D341Med (cell line): ENCODE measurements at places on chromosomes 2 and 18.
A peak's percentile ranks its signal among the peaks of the same experiment; 100 is the strongest.

GRCh38 chr18:3689986-3690763, 240.2 kb downstream of the TGIF1 start:
- no peak for DNase-seq

GRCh38 chr18:10783941-10784340, 258.1 kb downstream of the NAPG start:
- DNase-seq: no peak

DNA sequence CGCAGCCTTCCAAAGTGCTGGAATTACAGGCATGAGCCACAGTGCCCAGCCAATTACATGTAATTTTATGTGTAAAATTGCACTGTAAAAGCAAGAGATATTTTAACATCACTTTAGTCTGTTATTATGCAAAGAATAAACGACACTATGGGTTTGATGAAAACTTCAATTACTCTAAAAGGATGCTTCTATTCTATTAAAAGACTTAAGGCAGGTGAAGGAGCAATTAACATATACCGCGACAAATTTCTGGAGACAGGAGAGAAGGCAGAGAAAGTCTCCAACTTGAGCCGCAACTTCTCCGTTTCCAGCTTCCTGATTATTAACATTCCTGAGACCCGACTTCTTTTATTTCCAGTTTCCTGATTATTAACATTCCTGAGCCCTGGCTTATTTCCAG, 53.7 kb downstream of the FAM210A start:
- no peak for DNase-seq

DNA sequence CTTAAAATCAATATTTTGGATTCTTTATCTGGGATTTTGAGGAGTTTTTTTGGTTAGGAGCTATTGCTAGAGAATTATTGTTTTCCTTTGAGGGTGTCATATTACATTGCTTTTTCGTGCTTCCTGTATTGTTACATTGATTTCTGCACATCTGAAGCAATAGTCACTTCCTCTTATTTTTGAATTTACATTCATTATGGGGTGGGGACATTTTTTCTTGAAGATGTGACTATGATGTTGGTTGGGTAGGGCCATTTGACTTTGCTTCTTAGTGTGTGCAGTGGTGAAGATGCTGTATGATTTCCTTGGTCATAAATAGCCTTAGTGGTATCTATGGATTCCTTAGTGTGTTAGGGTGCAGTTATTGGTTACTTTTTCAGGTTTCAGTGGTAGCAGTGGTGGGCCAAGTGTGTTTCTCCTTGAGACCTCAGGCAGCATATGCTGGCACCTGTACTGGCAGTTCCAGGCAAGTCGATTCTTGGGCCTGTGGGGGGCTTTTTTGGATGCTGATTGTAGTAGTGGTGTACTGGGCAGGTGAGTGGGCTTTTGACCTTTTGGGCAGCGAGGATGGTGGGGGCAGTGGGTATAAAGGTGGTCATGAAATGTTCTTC, 61.8 kb downstream of the ARHGAP25 start:
- DNase-seq: no peak

DNA sequence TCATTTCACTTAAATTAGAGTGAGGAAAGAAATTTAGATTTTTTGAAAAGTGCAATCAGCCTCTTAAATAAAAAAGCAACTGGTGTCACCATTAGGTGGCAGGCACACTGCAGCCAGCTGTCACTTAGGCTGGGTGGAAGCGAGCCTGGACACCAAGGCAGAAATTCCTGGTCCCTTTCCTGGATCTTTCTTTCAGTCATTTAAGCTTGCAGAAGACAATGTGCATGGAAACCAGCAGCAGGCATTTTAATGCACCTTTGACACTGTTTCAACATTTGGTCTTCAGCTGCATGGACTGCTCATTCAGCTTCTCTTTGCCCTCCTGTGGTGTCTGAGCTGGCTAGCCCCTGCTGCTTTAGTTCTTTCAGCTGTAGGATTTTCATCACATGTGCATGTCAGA, 61.0 kb downstream of the AQP4 start:
- peak; percentile 58 for DNase-seq

GRCh38 chr2:30622452-30622851, 175.4 kb downstream of the LCLAT1 start:
- DNase-seq: no peak

DNA sequence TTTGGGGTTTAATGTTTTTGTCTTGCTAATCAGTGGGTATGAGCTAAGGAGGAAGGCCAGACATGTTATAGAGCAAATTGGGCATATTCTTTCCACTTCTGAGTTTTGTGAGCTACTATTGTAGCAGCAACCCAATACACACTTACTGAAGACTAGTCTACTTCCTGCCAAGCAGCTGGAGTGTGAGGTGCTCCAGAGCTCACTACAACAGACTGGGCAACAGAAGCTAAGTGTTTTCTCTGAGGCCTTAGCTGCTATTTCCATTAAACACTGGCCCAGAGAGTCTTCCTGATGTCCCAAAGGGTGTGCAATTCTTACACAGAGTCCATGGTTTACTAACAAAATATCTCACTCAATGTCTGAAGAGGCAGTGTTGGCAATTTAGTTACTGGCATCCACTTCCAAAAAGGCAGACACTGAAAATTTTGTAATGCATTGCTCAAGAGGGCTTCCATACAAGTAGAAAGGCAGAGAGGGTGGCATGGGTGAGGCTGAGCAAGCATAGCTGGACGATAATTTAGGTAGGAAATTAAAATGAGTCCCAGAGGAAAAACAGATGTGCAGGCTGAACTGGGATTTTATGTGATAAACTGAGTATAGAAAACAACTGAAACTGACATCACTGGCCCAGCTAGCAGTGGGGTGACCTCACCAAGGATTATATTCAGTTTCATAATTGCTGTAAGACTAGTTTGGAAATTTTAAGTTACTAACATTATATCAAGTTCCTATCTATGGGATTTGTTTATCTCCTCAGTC, 68.6 kb downstream of the ZC3H6 start:
- DNase-seq: no peak

GRCh38 chr2:168678153-168678853, 124.1 kb upstream of the NOSTRIN start:
- no peak for DNase-seq

DNA sequence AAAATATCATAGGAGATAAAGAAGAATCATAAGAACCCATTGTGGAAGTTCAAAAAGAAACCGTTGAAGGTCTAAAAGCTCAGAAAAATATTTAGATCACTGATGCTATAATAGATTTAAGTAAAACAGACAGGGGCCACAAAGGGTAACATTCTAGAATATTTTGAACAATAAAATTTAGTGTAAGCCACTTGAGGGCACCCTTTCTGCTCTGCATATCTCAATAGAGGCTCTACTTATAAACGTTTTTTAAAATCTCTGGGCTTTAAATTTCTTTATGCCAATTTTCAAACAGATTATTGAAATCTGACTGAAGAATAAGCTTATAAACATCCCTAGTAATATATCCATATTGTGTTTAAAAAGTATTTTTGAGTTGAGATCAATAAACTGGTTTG, 57.6 kb upstream of the IL1RL1 start:
- no peak for DNase-seq

DNA sequence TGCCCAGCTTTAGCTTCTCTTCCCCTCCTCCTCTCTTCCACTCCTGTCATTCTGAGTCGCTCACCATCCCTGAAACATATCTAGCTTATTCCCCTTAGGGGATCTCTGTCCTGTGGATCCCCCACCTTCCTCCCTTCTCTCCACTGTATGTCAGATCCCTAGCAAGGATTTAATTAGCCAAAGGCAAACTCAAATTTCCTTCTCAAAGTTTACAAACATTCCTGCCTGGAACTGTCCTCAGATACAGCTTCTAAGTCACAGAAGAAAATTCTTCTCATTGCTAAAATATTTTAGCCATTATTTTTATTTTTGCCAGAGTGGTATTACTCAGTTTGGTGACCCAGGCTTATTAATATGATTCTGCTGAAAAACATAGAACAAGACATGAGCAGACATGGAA, 315.3 kb downstream of the CYP26B1 start:
- DNase-seq: no peak

- no peak for DNase-seq
These were observed 50.0 kb upstream of the DSG1 start for GRCh38 chr18:31267823-31268481.

- DNase-seq: no peak
These were observed 4.2 kb upstream of the KCMF1 start for GRCh38 chr2:84966731-84967130.

DNA sequence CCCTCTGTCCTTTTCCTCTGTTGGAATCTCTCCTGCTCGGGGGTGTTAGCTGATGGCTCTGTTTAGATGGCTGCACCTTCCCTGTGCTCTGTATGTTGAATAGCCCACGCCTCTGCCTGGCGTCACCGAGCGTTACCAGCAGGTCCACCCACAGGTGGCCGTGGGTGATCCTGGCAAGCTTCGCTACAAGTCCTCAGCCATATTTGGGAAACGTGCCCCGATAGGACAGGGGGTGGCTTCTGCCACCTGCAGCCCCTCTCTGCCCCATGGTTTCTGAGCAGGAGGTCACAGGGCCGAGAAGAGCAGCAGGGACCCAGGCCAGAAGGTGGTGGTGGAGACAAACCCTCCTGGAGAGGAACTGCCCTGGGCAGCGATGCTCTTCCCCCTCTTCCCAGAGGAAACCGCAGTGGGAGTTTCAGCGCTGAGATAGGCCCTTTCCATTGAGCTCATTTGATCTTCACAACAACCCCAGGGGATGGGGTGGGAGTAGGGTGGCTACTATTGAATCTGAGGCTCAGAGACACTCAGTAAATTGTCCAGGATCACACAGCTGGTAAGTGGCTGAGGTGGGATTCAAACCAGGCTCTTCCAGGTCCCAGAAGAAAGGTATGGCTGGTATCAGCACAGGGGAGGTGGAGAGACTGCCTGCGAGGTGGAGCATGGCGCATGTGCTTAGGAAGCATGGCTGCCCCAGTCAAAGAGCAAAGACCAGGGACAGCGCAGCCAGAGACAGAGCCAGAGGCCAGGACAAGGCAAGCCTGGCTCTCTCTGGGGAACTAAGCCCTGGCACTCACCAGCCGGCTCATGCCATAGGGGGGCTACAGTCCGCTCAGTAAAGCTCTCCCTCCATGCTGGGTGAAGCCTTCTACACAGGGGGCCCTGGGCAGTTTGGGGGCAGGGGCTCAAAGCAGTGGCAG, 15.0 kb downstream of the NGEF start:
- no peak for DNase-seq

GRCh38 chr18:54159906-54160305, 64.6 kb downstream of the MBD2 start:
- DNase-seq: no peak

DNA sequence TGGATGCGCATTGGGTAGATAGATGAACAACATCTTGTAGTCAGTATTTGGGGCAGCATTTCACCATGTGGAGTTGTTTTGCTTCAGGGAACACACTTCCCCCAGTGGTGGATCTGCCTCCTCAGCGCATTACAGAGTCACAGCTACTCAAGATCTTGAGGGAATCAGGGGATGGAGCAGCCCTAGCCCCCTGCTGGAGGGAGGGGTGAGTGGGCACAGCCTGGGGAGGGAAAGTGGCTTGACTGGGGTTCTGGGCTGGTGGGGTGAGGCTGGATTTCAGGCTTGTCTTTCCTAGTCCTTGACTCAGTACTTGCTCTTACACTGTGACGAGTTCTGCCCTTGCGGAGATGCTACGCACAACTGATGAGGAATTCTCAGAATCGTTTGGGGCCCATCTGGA, 271.0 kb upstream of the HS6ST1 start:
- no peak for DNase-seq

DNA sequence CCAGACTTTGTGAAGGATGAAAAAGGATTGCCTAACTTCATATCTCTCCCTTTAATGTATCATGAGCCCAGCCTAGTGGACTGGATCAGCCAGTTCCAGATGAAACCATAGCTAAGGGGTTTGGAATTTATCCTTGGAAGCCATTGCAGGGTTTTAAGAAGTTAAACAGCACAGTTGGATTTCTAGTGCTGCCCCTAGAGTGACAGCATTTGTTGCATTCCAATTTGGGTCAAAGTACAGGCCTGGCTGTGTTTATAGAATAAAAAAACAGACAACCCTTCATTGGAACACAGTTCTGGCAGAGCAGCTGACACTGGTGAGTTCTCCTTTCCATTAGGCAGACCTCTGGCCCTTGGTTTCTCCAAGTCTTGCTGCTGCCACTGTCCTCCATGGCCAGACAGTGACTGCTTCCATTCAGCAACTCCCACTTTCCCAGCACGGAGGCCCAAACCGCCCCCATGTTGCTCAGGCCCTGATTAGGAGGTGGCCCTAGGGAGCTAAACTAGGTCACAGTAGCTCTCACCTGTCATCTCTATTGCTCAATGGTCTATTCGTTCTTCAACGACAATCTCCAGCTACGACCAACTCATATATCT, 8.0 kb downstream of the GPR39 start:
- DNase-seq: no peak

GRCh38 chr18:13574761-13575160, 151.6 kb downstream of the FAM210A start:
- DNase-seq: no peak

DNA sequence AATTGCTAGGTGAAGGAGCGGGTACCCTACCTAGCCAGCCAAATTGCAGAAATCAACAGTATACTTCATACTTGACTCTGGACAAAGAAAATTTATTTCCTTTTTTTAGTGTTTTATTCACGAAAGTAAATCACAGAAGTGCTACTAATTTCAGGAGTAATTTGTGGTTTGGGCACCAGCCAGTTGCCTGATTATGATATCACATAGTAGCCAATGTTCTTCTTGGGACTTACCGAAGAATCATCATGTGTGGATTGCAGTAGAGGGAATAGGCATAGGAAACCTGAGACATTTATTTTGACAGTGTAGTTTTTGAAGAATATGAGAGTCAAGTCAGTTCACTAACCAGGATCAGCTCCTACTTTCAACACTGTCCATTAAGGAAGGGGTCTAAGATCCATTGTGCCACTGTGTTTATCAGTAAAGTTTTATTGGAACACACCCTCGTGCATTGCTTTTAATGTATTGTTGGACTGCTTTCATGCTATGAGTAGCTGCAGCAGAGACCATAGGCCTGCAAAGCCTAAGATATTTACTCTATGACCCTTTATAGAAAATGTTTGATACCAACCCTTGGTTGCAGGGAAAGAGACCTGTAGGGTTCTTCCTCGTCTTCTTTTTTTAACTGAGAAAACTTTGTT, 32.1 kb downstream of the TNFRSF11A start:
- DNase-seq: no peak

DNA sequence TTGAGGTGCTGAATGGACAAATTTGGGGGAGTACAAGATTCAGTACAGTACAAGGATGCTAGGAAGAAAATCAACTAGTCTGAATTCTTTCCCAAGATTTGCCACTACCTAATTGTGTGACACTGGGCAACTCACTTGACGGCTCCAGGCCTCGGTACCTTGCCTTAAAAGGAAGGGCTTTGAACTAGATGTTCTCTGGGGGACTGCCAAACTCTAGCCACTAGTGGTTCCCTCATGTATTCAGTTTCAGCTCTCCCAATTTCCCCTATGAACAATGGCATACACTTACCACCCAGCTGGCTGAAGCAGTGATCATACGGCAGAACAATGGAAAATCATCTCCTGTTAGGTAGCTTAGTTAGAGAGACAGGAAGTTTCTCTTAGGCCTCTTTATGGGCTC, 73.4 kb downstream of the VWC2L start:
- no peak for DNase-seq

GRCh38 chr2:171553858-171554257, 31.6 kb downstream of the CYBRD1 start:
- DNase-seq: no peak
